ENCODE measurements at places on chromosomes 5 and 9. TPM values are rescaled to one million over a fixed set of nuclear protein-coding genes. Genes with fewer than 3 reads are reported as not detected.
A peak's percentile ranks its signal among the peaks of the same experiment; 100 is the strongest.

The SPARC gene
- 12.5 TPM for total RNA-seq

GRCh38 chr9:113222482-113222841 is 1.1 kb downstream of the SLC31A1 start:
- H3K4me1 ChIP-seq = peaks cover 26% of the 10 kb centered on the region
- no peaks in the 10 kb centered on the region for H3K27me3 ChIP-seq
- H3K27ac ChIP-seq = peak overlapping the region; percentile 90
- peak overlapping the region; percentile 96 for H3K4me3 ChIP-seq
- DNase-seq = no peak

GRCh38 chr5:115458003-115458409 is 86.6 kb downstream of the FEM1C start:
- no peaks in the 10 kb centered on the region for H3K36me3 ChIP-seq
- H3K4me1 ChIP-seq = peaks cover 2% of the 10 kb centered on the region
- peaks cover 32% of the 10 kb centered on the region for H3K27me3 ChIP-seq
- H3K4me3 ChIP-seq = no peak overlapping the region

- H3K4me3 ChIP-seq = no peak overlapping the region
- peaks cover 22% of the 10 kb centered on the region for H3K27me3 ChIP-seq
- DNase-seq = no peak
- H3K36me3 ChIP-seq = no peaks in the 10 kb centered on the region
Measured at GRCh38 chr9:112969730-112970129, 42.3 kb downstream of the ZNF883 start.

- H3K36me3 ChIP-seq = peaks cover 5% of the 10 kb centered on the region
- no peak for DNase-seq
- peaks cover 58% of the 10 kb centered on the region for H3K27me3 ChIP-seq
- H3K4me1 ChIP-seq = no peaks in the 10 kb centered on the region
Measured at GRCh38 chr5:149707097-149707496, 23.0 kb upstream of the PPARGC1B start.

Measured in T-helper 17 cell (primary cell).